ENCODE measurements at places on chromosomes 6 and 20.

DNA sequence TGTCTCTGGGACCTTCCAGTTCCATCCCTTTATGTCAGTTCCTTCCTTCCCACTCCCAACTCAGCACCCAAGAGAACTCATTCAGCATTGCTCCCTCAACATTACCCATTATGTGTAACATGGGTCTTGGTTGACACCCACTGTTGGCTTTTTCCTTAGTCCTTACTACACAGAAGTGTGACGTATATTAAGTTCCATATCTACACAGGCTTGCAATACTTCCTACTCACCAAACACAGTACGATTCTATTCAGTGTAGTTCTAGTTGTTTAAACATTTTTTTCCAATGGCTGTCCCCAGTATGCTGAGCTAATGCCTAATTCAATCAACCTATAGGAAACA lies 37.7 kb downstream of the ARHGAP18 start:
- DNase-seq, result no peak

GRCh38 chr6:80338201-80338836 lies 231.8 kb downstream of the BCKDHB start:
- peak; percentile 79 for DNase-seq

DNA sequence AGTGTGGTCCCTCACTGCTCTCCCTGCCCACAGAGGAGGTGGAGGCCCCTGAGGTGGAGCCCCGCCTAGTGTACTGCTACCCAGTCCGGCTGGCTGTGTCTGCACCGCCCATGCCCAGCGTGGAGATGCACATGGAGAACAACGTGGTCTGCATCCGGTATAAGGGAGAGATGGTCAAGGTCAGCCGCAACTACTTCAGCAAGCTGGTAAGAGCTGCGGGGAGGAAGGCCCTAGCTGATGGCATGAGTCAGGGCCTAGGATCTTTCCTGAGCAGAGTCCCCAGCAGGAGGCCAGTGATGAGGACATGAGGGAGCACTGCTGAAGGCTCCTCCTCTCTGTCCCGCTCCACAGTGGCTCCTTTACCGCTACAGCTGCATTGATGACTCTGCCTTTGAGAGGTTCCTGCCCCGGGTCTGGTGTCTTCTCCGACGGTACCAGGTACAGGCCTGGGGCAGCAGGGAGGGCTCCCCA lies 11.2 kb downstream of the PCIF1 start:
- no peak for DNase-seq

DNA sequence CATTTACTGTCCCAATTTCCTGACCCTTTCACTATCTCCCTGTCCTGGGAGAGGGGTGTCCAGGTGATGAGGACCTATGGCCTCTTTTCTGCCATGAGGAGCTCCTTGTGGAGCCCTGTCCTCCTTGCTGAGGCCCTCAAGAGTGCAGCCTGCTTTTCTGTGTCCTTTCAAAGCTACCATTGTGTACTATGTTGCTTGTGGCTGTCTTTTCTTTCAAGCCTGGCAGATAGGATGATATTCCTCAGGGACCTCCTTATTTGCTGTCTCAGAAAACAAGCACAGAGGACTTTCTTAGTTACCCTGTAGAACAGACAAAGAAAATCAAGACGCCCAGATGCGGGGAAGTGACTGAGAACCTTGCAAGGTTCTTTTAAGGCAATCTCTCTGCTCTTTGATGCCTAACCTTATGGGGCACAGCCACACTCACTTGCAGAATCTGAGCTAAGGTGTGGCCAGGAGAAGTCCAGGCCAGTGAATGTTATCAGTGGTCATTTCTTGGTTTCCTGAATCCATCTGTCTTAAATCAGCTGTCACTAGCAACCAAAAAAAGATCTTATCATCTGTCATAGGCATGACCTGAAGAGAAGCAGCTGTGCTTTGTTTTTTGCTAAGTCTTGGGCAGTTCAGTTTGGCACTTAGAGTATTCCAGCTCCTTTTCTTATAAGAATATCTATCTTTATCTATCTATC lies 17.2 kb downstream of the CARMIL1 start:
- DNase-seq, result no peak

DNA sequence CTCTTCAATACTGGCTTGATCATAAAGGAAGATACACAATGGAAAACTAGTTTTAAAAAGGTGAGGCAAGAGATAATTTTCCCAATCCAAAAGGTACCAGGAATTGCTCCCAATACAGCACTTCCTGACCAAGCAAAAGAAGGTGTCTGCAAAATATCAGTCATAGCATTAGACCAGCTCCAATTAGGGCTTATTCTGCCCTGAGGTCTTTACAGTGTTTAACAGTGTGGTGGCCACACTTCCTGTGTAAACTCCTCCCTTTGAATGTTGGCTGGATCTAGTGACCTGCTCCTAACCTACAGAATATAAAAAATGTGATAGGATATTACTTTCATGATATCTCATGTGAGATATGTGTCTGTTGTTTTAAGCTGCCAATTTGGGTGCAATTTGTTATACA lies 57.1 kb upstream of the BTN3A2 start:
- DNase-seq, result no peak

DNA sequence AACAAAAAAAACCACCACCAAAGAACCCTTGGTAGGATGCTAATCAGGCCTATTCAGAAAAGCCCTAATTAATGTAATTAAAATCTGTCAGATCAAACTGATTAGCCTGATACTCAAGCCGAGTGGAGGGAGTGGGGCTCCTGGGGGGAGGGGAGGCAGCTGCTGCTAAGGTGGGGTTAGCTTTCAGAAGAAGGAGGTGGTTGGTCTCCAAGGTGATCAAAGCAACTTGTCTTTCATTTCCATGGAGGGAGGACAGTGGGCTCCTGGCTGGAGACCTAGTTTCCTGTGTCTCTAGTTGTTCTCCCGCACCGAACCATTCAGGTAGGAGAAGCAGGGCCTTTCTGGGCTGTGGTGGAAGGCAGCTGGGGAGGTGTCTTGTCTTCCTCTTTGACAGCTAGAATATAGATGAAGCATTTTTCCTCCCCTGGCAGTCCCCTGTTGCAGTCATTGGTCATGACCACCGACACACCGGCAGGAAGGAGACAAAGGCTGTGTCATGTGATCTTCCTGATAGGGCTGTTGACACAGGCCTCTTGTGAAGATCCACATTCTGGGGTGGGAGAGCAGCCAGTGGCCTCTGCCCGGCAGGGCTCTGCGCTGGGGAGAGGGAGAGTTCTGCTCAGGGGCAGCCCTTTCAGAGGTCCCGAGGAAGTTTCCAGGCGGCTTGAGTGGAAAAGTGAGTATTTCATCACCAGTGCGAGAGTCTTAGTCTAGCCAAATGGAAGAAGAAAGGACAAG lies 39.9 kb upstream of the PRDM1 start:
- DNase-seq, result no peak

DNA sequence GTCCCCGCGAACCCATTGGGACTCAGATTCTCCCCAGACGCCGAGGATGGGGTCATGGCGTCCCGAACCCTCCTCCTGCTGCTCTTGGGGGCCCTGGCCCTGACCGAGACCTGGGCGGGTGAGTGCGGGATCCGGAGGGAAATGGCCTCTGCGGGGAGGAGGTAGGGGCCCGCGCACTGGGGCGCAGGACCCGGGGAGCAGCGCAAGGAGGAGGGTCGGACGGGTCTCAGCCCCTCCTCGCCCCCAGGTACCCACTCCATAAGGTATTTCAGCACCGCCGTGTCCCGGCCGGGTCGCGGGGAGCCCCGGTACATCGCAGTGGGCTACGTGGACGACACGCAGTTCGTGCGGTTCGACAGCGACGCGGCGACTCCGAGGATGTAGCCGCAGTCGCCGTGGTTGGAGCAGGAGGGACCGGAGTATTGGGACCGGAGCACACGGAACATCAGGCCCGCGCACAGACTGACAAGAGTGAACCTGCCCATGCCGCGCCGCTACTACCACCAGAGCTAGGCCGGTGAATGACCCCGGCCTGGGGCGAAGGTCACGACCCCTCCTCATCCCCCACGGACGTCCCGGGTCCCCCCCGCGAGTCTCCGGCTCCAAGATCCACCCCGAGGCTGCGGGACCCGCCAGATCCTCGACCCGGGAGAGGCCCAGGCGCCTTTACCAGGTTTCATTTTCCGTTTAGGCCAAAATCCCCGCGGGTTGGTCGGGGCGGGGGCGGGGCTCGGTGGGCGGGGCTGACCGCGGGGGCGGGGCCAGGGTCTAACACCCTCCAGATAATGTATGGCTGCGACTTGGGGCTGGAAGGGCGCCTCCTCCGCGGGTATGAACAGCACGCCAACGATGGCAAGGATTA lies 15.7 kb upstream of the HLA-A start:
- DNase-seq, result peak; percentile 81

DNA sequence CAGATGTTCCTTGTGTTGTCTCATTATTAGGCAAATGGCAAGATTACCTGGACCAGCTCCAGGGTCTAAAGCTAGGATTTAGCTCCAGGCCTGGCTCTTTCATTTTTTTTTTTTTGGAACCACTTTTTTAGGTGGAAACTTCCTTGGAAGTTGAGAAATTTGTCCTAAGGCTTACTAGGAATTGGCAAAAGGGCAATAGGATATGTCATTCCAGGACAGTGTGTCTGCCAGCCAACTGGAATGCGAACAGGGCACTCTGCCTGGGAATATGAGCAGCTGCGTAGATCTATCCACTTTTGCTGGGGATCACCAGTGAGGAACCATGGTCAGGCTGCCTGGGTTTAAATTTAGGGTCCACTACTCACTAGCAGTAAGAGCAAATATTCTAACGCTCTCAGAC lies 304.0 kb downstream of the TSHZ2 start:
- peak; percentile 29 for DNase-seq
